ENCODE measurements at places on chromosomes 12 and 14.

DNA sequence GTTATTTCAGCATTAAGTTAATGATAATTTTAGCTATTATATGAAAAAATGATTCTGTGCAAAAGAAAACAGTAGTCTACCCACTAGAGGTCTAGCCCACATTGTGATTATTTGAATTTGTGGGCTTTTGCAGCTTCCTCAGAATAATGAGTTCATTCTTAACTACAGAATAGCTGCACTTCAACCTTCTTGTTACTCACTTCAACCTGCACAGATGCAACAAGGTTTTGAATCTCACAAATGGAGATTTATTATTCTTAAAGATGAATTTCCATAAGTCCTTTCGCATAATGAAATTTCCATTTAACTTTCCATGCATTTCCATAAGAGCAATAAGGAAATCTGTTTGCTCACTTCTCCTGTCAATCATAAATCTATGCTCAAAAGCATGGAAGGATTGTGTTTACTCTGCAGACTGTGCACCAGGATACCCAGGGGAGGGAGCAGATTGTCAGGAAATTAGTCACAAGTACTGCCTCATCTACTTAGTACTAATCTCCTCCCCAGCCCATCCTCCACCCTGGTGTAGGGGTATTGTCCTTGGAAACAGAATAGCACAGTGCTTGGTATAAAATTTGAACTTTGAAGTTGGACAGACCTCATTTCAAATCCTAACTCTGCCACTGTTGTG lies 24.1 kb downstream of the PTGER2 start:
- DNase-seq, result no peak

GRCh38 chr14:70655110-70655826 lies 13.6 kb downstream of the TTC9 start:
- DNase-seq, result no peak

GRCh38 chr12:93347054-93347785 lies 30.5 kb upstream of the NUDT4 start:
- no peak for DNase-seq

DNA sequence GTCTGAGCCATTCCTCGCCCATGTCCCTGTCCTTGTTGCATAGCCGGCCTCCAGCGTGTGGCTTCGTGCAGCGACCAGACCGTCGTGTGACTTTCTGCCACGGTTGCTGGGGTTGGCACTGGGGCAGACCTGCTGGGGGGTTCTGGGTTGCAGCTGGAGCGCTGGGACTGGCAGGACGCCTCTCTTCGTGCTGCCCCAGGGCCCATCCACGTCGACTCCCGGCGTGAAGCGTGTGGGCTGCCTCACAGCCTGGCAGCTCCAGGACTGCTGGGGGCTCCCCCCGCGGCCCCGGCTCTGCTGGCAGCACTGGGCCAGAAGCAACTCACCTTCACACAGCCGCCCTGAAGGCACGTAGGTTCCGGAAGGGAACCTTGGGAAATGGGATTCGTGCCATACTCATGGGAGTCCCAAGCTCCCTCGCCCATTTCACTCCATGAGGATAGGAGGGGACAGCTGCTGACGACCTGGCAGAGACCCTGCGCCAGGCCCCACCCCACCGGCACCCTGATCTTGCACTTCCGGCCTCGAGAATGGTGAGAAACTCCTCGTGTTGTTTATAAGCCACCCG lies 51.9 kb downstream of the GALNT9 start:
- DNase-seq, result no peak

DNA sequence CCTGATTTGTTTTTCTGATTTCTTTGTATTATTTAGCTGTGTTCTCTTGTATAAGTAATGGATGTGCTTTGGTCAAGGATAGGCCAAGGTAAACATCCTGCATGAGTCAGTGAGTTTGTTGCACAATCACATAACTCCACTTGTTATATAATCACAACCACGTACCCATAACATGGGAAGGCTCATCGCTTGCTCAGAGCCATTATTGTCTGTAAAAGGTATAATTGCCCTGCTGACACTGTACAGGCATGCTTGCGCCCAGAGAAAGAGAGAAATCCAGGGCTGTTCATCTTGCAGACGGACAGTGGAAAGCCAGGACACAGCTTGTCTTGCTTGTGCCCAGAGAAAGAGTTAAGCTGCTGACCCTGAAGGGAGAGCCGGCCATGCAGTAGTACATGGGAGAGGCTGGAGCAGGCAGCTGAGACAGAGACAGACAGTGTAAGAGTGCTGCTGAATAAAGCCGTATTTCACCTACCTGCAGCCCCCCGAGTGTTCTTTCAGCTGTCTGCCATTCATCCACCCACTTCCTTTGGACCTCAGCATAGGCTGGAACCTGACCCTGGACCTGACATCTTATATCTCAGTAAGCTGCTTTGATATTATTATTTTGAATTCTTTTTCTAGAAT lies 174.7 kb upstream of the DAAM1 start:
- no peak for DNase-seq

GRCh38 chr14:59511916-59512575 lies 27.7 kb downstream of the JKAMP start:
- peak; percentile 7 for DNase-seq

DNA sequence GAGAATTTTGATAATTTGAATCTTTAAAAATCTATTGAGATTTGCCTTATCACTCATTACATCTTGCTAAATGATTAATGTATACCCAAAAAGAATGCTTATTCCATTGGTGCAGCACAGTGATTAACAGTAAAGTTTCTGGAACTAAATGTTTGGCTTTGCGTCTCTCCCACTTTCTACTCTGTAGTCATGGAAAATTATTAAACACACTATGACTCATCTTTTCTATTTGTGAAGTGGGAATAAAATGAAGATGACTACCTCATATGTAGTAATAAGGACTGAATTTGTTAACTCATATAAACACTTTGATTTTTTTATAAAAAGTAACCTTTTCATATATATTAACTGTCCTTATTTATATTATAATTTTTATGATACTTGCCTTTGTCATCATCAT lies 118.1 kb downstream of the RERGL start:
- no peak for DNase-seq

DNA sequence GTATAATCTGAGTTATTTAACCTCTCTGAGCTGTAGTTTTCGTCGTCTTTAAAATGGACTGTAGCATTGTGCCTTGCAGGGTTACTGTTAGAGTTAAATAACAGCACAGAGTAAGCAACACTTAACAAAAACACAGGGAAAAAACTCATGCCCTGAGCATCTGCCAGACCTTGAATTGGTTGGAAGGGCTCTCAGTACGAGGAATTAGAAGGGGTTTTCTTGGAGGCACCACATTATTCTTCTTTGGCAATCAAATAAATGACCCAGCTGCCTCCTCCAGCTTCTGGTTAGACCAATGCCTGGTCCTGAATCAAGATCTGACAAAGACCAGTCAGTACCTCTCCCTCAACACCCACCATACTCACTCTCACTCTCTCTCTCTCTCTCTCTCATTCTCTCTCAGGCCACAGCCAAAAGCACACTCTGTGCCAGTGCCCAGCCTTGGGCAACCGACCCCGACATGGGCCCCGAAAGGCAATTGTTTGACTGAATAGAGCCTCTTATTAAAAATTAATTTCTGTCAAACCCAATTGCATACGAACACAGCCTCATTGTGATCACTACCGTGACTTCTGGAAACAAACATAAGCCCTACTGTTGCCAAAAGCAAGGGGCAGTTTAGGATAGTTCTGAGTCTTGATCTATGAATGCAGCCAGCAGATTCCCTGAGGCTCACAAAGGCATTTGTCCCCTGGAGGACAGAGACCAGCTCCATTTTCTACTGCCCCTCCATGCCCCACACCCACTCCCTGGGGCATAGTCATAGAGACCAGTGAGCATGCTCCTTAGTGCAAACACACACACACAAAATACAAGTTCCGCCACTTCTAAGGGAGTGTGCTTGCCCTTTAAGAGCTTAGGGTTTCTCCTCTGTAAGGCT lies 23.9 kb downstream of the DUSP6 start:
- DNase-seq, result no peak

DNA sequence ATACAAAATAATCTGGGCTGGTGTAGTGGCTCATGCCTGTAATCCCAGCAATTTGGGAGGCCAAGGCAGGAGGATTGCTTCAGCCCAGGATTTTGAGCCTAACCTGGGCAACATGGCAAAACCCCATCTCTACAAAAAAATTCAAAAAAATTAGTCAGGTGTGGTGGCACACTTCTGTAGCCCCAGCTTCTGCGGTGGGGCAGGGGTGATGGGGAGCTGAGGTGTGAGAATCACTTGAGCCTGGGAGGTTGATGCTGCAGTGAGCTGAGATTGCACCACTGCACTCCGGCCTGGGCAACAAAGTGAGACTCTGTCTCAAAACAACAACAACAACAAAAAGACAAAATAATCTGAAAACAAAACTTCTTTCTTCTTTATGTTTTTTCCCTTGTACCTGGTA lies 66.0 kb downstream of the TC2N start:
- DNase-seq, result no peak

- no peak for DNase-seq
These were observed 176.7 kb upstream of the ATF7IP start for GRCh38 chr12:14188744-14189143.

- DNase-seq, result no peak
These were observed 33.7 kb downstream of the FGFR1OP2 start for GRCh38 chr12:26971963-26972362.

- no peak for DNase-seq
These were observed 170.0 kb downstream of the SLC2A13 start for GRCh38 chr12:39935839-39936238.

GRCh38 chr14:48384821-48385220 lies 709.4 kb upstream of the MDGA2 start:
- no peak for DNase-seq

DNA sequence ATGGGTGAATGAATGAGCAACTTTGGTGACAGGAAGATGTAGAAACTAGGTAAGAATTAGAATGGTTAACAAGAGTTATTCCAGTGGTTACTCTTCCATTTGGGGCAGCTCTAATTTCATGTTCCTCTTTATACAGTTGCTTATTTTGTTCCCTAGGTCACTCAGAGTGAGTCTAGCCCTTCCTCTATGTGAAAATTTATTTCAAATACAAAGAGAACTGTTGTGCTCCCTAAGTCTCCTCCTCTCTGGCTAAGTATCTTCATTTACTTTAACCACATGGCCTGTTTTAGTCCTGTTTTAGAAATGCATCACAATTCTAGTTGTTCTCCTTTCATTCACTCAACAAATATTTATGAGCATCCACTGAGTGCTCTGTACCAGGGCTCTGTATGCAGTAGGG lies 51.1 kb upstream of the HIF1A start:
- DNase-seq, result no peak

GRCh38 chr12:131529196-131530040 lies 181.5 kb upstream of the SFSWAP start:
- no peak for DNase-seq

DNA sequence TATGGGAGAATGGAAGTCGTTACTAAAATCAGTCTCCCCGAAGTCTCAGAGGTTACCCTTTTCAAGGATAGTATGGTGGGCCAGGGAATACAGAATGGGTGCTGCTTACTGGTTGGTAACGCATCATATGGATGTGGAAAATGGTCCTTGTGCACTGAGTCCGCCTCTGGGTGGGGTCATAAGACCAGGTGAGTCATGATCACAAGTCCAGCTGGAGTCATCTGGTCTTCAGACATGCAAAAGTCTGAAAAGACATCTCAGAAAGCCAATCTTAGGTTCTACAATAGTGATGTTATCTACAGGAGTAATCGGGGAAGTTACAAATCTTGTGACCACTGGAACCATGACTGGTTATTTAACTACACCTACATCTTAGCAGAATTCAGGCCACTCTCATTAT lies 71.9 kb upstream of the TCL1B start:
- DNase-seq, result no peak

GRCh38 chr12:120402217-120402616 lies 33.3 kb upstream of the MSI1 start:
- no peak for DNase-seq

DNA sequence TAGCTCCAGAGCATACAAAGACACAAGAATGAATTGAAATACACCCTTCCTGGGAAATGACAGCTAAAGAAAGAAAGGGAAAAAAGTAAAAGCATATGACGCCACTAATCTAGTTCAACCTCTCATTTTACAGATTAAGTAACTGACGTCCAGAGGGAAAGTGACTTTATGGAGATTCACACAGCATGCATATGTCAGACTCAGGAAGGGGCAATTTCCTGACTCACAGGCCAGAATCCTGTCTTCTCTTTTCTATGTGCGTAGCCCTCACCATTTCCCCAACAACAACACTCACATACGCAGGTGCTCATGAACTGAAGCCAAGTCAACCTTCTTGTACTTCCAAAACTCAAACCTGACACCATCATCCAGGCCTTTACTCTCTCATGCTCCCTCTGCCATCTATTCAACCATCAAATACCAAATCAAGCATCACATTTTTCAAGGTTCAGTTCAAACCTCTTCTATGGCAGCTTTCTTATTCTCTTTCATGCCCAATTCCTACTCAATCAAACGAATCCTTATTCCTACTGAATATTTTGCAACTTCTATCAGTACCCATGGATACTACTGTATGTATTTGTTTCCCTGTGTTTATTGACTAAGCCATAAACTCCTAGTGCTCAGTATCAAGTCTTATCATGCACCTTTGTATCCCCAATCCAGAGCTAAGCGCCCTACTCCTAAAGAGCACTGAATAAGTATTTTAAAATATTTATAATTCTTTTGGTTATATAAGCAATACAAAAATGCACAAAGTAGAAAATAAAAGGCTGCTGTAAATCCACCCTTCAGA lies 52.8 kb downstream of the STXBP6 start:
- DNase-seq, result no peak

GRCh38 chr12:13066459-13066858 lies 22.3 kb downstream of the FAM234B start:
- no peak for DNase-seq

DNA sequence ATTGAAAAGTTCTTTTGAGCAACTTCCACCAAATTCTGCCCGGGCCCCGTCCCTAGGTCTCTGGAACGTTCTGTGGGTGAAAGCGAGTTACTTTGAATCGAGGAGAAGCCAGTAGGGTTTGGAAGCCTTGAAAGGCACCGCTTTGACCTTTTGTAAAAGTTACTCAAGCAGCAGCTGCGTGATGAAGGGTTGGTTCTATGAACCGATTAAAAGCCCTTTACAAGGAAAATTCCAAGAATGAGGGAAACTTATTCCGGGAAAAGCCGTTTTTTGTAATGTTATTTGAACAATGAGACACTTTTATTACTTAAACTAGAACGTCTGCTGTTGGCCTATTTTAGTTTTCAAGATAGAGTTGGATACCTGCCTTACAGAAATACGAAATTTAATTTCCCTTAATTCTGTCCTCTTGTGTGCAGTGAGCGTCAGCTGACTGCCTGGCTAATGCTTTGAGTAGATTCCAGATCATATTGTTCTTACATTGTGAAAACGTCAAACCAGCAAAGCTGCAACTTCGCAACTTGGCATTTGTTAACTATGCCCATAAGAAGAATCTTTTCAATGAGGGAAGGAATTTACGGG lies 906 bp downstream of the LARP4 start:
- peak; percentile 44 for DNase-seq
